ENCODE measurements at places on chromosomes 4 and X.

DNA sequence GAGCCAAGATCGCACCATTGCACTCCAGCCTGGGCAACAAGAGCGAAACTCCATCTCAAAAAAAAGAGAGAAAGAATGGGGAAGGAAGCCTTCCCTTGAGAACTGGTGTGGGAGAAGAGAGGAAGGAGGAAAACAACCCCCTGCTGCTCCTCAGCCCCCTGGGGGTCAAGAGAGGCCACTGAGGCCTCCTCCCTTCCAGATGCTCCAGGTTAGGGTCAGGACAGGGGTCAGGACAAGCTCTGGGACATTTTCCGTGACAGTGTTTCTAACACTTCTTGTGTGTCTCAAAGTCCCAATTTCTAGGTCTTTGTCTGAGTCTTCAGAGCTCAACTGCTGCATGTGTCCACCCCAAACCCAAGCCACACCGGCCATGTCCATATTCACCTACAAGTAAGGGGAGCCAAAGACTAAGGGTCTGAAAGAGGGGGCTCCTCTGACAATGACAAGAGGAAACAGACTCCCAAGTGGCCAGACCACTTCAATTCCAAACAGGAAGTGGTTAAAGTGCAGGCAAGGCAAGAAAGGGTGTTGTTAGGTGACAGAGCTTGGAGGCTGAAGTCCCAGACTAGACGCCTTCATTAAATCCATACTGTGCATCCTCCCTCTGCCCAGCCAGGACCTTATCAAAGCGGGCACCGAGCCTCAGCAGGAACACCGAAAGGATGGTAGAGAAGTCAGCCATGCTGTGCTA is 8.3 kb downstream of the L1CAM start:
- no peak for DNase-seq

GRCh38 chr4:99965674-99966350 is 15.7 kb upstream of the H2AZ1 start:
- DNase-seq = no peak

GRCh38 chrX:136665258-136665900 is 17.4 kb downstream of the CD40LG start:
- DNase-seq = no peak

- no peak for DNase-seq
Measured at GRCh38 chr4:34466411-34466810, 1777.9 kb downstream of the ARAP2 start.

- DNase-seq = no peak
Measured at GRCh38 chr4:129514852-129515251, 418.9 kb downstream of the C4orf33 start.

GRCh38 chr4:183532821-183533220 is 28.0 kb downstream of the ING2 start:
- DNase-seq = no peak

DNA sequence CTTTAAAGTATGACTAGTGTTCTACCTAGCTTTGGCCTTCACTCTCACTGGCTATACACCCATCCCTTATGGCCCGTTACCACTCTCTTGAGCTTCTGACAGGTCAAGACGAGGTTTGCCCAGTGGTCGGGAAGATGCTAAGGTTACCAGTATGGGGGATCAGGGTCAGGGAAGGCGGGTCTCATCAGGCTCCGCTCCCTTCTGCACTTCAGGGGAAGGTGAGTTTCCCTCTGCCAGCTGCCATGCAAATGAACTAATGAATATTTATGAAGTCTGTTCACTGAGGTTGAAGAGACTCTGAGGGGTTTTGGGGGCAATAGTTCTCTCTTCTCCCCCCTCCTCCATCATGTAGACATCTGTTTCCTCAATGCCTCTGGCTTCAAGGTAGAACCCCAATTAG is 6.6 kb downstream of the EFNB1 start:
- no peak for DNase-seq

DNA sequence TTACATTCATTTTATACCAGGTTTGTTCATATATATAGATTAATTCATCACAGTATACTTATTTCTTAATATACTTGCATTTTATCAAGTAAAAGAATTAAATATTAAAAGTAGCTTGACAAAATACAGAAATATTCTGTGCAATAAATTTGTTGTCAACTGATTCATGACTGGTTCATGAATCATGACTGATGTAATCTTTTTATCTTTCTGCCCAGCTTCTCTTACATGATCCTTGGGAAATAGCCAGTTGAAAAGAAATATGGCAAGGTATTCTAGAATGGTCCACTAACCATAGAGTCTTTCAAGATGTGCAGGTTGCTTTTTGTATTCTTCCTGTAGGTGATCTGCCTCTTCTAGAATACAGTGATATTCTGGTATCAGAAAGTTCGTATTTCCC is 4.2 kb upstream of the CCNA2 start:
- DNase-seq = no peak

DNA sequence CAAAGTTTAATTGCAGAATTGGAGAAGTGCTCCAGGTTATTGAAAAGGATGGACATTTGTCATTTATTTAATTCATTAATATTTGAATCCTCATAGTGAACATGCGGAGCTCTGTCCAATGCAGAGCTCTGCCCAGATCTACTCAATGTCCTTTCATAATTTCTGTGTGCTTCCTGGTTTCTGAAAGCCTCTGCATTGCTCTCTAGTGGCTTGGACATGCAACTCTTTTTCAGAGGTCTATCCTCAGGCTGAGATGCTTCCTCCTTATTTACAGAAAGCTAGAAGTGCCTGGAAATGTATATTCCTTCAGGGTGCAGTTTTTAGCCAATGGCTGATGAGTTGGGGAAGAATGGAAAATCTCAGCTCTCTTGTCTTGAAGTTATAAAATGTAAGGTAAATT is 786.1 kb upstream of the AADAT start:
- no peak for DNase-seq
